Right ventricle myocardium inferior (tissue), 1 donor: ENCODE measurements at places on chromosomes 2 and 18. TPM values are rescaled to one million over a fixed set of nuclear protein-coding genes. Genes with fewer than 3 reads are reported as not detected.

DNA sequence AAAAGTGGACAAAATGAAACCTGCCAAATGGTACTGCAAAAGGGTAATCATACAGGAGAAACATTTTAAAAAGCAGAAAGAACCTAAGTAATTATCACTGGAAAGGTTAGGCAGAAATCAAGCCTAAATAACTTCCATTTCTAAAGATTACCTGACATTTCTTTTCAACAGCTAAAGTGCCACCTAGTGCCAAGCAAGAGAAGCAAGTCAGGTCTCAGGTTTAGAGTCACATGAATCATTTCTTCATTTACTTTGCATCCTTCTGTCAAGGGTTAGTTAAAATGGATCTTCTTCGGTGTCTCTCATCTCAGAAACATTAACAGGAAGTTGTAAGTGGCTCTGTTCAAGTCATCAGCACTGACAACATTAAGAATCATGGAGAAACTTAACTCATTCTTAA is 90.3 kb downstream of the AKAIN1 start:
- no peak for DNase-seq

- no peak for DNase-seq
Observed at GRCh38 chr2:179454443-179455171, 190.0 kb upstream of the SESTD1 start.

DNA sequence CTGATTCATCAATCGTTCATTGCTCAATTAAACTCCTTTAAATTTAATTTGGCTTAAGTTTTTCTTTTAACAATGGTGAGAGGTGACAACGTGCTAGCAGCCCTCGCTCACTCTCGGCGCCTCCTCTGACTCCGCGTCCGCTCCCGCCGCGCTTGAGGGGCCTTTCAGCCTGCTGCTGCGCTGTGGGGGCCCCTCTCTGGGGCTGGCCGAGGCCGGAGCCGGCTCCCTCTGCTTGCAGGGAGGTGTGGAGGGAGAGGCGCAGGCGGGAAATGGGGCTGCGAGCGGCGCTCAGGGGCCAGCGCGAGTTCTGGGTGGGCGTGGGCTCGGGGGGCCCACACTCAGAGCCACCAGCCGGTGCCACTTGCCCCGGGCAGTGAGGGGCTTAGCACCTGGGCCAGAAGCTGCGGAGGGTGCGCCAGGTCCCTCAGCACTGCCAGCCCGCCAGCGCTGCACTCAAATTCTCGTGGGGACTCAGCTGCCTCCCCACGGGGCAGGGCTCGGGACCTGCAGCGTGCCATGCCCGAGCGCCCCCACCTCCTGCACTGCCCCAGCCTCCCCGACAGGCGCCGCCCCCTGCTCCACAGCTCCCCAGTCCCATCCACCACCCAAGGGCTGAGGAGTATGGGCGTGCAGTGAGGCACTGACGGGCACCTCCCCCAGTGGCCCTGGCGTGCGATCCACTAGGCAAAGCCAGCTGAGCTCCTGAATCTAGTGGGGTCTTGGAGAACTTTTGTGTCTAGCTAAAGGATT is 19.6 kb downstream of the ANKMY1 start:
- no peak for DNase-seq

- no peak for DNase-seq
Observed at GRCh38 chr2:103815731-103816130, 1038.2 kb upstream of the POU3F3 start.

- DNase-seq, result no peak
Observed at GRCh38 chr2:226873051-226873620, 37.3 kb downstream of the RHBDD1 start.

TWIST2 gene
- 2.6 TPM for total RNA-seq
